ENCODE measurements at places on chromosomes 16 and 17.

- DNase-seq = no peak
Observed at GRCh38 chr17:15890279-15890892, 54.5 kb upstream of the ADORA2B start.

- DNase-seq = no peak
Observed at GRCh38 chr16:84209989-84210388, 19.0 kb downstream of the ADAD2 start.

- DNase-seq = peak; percentile 22
Observed at GRCh38 chr16:85245307-85246172, 133.3 kb upstream of the CIBAR2 start.

GRCh38 chr16:84423416-84423837, 55.1 kb downstream of the ATP2C2 start:
- peak; percentile 8 for DNase-seq

GRCh38 chr16:79288066-79288465, 312.5 kb downstream of the MAF start:
- DNase-seq = no peak

- DNase-seq = no peak
Observed at GRCh38 chr17:29587591-29587990, 1.9 kb downstream of the GIT1 start.

GRCh38 chr17:58666858-58667267, 25.0 kb downstream of the TEX14 start:
- DNase-seq = peak; percentile 71

DNA sequence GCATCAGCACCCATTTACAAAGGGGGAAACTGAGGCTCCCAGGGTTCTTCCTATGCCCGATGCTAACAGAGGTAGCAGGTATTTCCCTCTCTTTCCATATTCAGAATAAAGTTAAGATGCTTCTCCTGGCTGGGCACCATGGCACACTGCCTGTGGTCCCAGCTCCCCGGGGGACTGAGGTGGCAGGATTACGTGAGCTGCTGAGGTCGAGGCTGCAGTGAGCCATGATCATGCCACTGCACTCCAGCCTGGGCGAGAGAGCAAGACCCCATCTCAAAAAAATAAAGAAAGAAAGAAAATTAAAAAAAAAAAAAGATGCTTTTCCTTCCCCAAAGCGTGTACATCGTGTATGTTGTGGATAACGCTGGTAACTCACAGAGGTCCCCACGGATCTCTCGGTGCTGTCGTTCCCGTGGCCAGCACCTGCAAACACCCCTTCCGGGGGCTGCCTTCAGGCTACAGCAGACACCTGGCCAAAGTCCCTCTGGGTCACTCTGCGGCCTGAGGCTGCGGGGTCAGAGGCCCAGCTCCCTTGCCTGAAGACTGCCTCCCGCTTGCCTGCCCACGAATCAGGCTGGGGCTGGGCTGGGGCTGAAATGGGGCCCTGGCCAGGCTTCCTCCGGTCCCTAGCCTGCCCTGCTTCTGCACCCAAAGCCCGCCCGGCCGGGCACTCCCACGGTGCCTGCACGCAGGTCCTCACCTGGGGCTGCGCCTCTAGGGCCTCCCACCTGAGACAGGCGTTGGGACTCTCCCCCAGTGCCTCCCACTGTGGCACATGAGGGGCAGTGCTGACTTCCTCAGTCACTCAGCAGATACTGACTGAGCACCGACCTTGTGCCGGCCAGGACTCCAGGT, 63.1 kb downstream of the ZDHHC7 start:
- DNase-seq = no peak

- no peak for DNase-seq
Observed at GRCh38 chr17:12814718-12815117, 25.4 kb downstream of the ARHGAP44 start.

DNA sequence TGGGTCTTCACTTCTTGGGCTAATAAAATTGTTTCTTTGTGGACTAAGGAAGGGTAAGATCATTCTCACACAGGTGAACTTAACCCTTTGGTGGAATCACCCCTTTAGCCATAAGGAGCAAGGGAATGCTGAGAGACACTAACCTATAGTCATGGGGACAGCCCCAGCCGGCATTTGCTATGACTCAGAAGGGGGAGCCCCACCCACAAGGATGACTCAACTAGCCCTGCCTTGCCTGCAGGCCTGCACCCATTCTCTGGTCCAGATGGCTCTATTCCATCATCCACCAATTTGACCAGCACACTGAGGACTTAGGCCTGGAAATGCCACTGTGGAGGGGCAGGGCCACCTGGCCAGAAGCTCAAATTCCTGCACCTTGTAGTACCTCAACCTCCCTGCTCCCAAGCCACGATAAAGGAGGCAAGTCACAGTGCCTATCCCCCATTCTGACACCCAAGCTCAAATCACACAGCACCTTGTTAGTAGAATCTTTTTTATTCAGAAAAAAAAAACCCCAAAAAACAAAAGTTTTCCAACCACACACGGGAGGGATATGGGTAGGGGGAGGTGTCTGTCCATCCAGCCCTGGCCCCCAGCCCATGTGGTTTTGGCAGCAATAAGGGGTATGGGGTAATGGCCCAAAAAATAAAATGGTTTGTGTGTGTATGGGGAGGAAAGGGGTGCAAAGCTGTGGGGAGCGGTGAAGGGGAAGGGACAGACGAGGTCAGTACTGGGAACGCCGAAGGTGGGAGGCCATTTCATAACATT, 3.0 kb downstream of the PFN1 start:
- no peak for DNase-seq

DNA sequence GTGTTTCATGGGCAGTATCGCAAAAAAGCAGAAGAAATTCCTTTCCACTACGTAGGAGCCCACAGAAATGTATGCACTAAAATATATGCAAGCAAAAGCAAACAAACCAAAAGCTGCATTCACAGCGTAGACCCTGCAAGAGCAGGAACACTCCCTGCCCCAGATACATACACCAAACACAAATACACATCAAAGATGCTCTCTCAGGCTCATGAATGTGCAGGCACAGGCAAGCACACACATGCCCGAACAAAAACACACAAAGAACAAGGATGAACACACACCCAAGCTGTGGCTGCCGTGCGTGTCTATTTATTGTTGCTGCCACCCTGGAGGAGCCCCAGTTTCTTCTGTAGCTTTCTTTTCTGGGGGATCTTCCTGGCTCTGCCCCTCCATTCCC, 1.7 kb downstream of the NUPR1 start:
- DNase-seq = no peak

GRCh38 chr17:4329838-4330237, 36.6 kb downstream of the UBE2G1 start:
- DNase-seq = no peak

DNA sequence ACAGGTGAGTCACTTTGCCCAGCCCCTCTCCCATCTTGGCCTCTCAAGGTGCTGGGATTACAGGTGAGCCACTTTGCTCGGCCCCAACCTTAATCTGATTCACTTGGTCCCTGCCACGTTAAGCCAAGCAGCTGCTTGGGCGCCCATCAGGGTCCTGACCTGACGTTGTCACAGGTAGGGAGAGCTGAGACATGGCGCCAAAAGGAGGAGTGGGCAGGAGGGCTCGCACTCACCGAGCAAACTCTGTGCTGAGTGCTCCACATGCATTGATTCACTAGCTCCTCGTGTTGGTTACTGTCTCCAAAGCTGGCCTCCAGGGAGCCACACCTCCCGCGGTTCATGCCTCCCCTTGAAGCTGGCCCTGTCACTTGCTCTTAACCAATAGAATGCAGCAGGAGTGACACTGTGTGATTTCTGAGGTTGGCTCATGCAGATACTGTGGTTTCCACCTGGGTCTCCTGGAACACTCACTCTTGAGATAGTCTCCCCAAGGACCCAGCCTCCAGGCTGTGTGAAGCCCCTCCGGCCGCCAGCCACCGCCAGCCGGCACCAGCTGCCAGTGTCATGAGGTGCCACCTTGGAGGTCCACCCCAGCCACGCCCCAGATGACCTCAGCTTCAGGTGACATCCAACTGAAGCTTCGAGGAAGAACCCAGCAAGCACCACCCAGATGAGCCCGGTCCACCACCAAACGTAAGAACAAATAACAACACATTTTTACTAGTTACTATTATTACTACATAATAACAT, 223.0 kb downstream of the GSG1L start:
- DNase-seq = no peak

DNA sequence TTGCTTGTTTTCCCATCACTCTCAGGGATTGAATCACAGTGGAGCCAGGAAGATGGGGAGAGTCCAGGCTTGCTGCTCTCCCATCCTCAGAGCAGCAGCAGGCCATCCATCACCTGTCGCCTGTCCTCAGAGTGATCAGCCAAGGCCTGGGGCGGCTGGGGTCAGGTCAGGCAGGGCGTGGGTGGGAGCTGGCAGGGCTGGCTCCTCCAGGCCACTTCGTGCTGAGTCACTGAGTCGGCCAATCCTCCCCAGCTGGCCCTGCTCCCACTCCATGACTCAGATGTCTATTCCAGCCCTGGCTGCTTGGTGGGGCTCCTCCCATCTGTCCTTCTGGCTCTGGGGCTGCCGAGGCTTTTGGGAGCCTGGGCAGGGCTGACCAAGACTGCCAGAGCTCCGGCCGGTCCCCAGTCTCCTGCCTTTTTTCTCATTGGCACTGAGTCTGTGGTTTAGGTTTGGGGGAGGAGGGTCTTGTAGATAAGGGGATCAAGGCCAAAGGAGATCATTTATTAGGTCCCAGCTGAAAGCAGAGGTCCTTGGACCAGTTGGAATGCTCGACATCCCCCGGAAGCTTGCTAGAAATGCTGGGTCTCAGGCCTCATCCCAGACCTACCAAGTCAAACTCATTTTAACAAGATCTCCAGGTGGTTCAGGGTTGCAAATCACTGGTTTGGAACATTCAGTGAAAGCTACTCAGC, 72.7 kb downstream of the ABCC1 start:
- peak; percentile 21 for DNase-seq

DNA sequence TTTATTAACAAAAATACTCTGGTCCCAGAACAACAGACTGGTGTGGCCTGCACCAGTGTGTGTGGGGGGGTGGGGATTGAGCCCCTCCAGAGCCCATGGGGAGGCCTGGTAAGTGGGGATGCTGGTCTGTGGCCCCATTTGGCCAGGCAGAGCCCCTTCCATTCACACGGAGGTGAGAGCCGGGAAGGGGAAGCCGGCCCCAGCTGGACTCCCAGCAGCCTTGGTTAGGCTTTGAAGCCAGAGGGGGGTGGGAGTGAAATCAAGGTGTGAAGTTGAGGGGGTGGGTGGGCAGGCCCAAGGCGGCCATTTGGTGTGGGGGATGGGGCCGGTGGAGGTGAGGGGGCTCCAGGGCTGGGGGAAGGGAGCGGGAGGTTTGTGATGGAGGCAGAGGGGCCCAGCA, 5.9 kb downstream of the TBX6 start:
- DNase-seq = no peak

DNA sequence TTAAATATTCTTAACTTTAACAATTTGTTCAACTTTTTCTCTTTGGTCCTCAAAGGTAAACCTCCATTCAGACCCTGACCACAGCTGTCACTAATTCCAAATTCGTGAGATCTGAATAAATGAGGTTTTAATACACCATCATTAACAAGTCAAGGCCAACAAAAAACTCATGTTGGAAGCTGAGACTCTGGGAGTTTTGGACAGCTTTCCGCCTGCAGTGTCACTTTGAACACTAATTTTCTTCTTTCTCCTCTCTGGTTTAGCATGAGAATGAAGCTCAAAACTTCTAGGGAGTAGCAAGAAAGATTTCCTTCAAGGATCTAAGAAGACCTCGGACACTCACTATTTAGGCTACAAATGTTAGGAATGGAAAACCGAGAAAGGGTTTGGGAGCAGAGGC, 32.7 kb upstream of the DNAH9 start:
- DNase-seq = no peak

DNA sequence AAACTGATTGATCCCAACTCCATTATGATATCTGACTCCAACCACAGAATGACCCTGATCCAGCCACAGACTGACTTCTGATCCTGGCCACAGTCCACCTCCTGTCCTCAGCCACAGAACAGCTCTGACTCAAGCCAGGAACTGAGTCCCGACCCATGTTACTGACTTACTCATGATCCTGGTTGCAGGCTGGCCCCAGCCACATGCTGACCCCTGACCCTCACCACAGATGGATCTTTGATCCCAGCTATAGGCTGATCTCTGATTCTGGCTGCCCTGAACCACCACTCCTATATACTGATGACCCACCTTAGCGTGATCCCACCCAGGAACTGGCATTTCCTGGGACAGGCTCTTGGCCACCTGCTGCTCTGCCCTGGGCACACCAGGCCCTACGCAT, 32.2 kb upstream of the IL21R start:
- no peak for DNase-seq

All from SHP77 treated with DMSO at 0.1 percent for 48 hours (cell line).